Activated CD4-positive, alpha-beta T cell treated with anti-CD3 and anti-CD28 coated beads, Interleukin-2, amount 10 ng/mL, durations not matched to agents 7 days and 5 days (primary cell): ENCODE measurements at places on chromosomes 4 and X.
A peak's percentile ranks its signal among the peaks of the same experiment; 100 is the strongest.

GRCh38 chr4:163484906-163485305 lies 9.6 kb upstream of the TMA16 start:
- DNase-seq = peak; percentile 70

GRCh38 chr4:85966373-85966772 lies 393.5 kb downstream of the MAPK10 start:
- DNase-seq = no peak

- DNase-seq = no peak
Observed at GRCh38 chr4:150010525-150011126, 67.6 kb upstream of the DCLK2 start.

- no peak for DNase-seq
Observed at GRCh38 chr4:109708990-109709389, 5.7 kb upstream of the CASP6 start.

DNA sequence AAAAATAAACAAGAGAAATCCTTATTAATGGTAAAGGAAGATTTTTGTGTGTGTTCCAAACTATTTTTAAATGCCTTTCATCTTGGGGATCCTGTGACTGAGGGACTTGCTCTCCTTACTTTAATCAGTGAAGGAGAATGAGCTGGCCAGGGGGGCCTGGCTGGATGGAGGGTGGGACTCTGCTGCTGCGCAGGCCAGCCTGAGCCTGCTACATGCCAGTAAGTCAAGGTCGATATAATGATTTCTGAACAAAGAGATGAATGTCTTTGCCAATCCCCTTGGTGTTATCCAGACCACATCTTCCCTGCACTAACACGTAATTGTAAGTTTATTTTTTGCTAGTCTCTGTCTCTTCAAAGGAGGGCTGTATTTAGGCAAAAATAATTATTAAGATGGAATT lies 1679.2 kb upstream of the TENM3 start:
- DNase-seq = no peak

GRCh38 chrX:25207803-25208475 lies 192.2 kb upstream of the ARX start:
- no peak for DNase-seq

DNA sequence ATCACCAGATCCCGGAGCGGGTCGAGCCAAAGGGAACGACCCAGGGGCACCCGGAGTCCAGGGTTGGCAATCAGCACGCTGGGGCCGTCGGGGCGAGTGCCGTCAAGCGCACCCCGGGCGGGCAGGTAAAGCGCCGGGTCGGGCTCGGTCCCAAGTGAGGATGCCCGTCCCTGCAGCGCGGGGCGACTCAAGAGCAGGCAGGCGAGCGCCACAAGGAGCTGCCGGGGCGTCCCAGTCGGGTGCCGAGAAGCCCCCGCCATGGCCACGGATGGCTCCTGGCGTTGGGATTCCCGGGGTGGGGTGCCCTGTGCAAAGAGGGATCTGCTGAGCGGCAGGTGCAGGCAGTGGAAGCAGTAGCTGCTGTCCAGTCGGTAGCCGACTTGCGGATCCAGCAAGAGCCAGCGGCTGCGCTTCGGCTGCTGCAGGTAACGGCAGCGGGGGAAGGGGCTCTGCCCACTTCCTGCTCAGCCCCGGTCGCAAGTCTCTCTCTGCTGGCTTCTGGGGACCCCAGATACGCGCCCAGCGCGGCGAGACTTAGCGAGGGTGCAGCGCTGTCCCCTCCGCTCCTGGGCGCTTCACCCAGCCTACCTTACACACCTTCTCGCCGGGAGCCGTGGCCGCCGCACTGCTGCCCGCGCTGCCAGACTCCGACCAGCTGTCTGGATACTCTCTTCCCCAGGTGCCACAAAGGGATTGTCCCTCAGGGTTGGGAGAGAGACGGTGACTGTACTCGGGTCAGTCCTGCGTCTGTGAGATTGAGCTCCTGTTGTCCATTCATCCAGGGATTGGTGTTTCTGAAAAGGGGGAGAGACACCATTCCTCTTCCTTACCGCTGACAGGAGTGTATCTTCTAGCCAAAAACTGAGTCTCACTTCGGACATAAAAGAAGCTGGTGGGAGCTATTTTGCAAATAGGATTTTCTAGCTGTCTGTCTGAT lies at the start of gene FREM3:
Gene FREM3, minus strand, starts transcription at position 260 of the 937 bp plus-strand sequence. Its CDS starts 0 bp downstream, at position 260.
- DNase-seq = no peak

GRCh38 chr4:169260217-169260866 lies 10.4 kb downstream of the SH3RF1 start:
- DNase-seq = no peak

DNA sequence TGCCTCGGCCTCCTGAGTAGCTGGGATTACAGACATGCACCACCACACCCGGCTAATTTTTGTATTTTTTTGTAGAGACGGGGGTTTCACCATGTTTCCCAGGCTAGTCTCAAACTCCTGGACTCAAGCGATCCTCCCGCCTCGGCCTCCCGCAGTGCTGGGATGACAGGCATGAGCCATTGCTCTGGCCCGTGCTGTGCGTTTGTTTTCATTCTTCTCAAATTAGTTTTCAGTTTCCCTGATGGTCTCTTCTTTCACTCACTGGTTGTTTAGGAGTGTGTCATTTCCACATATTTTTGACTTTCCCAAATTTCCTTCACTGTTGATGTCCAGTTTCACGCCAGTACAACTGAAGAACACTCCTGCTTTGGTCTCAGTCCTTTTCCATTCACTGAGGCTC lies 31.8 kb downstream of the SH3TC1 start:
- DNase-seq = no peak

- no peak for DNase-seq
Observed at GRCh38 chr4:184344899-184345572, 127.4 kb upstream of the ENPP6 start.

DNA sequence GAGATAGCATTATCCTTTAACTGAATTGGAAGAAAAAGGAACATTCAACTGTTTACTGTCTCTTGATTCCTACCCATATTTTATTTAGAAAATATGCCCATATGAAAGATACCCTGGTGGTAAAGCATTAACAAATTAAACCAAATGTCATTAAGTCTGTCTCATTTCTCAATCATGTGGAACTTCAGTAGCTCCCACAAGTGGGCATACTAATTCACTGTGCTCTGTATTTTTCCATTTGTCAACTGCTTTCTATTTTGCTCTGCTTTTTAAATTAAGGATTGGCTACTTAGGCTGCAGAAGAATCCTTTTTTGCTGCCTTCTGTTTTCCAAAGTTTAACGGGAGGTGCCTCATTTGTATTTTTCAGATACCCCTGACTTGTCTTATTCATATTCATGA lies 77.2 kb downstream of the DDIT4L start:
- DNase-seq = no peak

DNA sequence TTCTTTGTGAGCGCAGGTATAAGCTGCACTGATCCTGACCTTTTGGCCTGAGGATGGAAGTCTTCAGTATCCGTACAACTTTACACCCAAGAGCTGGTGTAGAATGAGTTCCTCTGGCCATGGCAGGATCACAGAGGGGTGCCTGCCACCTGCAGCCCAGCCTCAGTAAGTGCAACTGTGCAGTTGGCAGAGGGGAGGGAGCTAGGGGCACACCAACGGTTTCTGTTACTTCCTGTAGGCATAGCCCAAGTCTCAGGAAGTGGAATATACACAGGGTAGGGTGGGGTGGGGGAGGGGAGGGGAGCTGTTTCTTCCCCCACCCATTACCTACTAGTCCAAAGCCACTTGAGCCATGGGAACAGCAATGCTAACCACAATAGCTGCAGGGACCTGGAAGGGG lies 85.4 kb upstream of the GBA3 start:
- peak; percentile 55 for DNase-seq

GRCh38 chr4:2337896-2338295 lies 76.0 kb upstream of the MXD4 start:
- no peak for DNase-seq

DNA sequence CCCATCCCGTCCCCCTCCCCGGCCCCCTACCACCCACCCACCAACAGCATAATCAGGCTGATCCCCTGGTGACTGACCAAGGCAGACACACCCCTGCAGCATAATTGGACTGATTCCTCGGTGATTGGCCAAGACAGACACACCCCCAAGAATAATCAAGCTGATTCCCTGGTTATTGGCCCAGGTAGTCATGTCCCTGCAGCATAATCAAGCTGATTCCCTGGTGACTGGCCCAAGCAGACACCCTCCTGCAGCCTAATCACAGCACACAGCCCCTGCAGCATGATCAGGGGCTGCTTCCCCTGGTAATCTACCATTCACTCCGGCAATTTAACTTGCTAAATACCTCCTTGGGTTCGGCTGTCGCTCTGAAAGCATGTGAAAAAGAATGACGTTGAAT lies 47.5 kb upstream of the STS start:
- no peak for DNase-seq

GRCh38 chrX:50114113-50114512 lies 86.7 kb downstream of the AKAP4 start:
- DNase-seq = no peak

- no peak for DNase-seq
Observed at GRCh38 chrX:80537096-80537495, 116.8 kb downstream of the TENT5D start.

GRCh38 chr4:140257461-140258305 lies 103.7 kb upstream of the MAML3 start:
- DNase-seq = no peak

GRCh38 chr4:104508224-104508623 lies 13.5 kb upstream of the CXXC4 start:
- DNase-seq = no peak

GRCh38 chr4:167883266-167883665 lies 209.1 kb upstream of the ANXA10 start:
- no peak for DNase-seq

DNA sequence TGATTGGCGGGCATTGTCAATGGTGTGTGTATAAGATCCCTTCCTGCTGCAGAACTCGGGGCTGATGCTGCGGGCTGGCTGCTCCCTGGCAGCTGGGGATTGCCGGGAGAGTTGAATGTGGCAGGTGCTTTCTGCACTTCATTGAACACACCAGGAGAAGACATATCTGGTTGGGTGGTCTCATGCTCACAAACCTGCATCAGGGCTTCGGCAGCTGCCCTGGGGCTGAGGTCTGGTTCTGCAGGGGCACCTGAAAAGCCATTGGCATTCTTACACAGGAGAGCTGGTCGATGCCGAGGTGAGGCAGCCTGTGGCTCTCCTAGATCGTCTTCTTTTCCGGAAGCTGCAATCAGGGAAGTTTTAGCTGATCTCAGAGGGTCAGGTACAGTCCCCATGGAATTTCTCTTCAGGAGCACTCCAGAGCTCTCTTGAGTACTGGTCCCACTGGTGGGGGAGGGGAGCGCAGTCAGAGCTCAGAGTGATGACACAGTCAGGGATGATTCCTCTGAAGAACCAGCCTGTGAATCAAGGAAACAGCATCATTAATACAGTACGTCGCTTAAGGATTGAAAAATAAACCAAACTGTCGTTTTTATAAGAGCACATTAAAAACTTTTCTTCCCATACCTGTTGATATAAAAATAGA lies 57.8 kb downstream of the GPRIN3 start:
- no peak for DNase-seq

- DNase-seq = no peak
Observed at GRCh38 chrX:77502951-77503525, 55.8 kb downstream of the FGF16 start.

DNA sequence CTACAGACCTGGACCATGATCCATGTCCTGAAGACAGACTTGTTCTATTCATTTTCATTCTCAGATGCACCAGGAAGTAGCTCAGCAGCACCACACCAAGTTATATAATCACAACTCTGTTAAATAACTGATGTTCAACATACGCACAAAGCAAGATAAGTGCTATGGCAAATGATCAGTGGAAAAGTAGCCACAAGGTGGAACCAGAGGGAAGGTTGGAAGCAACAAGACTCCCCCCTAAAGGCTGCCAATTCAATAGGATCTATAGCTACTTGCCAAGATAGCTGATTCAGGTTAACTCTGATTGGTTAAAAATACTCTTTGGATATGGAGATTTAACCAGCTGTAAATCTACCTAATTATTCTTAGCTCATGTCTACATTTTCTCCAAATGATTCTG lies 23.7 kb upstream of the FAM47B start:
- DNase-seq = no peak

GRCh38 chr4:71338846-71339593 lies at the start of gene SLC4A4:
Gene SLC4A4, plus strand, starts transcription at chr4:71339020.
- DNase-seq = peak; percentile 7

- no peak for DNase-seq
Observed at GRCh38 chr4:47744253-47744652, 93.6 kb downstream of the CORIN start.
